Right atrium auricular region (tissue), 2 donors: ENCODE measurements at places on chromosomes 2 and 18. TPM values are rescaled to one million over a fixed set of nuclear protein-coding genes. Genes with fewer than 3 reads are reported as not detected.
A peak's percentile ranks its signal among the peaks of the same experiment; 100 is the strongest.

DNA sequence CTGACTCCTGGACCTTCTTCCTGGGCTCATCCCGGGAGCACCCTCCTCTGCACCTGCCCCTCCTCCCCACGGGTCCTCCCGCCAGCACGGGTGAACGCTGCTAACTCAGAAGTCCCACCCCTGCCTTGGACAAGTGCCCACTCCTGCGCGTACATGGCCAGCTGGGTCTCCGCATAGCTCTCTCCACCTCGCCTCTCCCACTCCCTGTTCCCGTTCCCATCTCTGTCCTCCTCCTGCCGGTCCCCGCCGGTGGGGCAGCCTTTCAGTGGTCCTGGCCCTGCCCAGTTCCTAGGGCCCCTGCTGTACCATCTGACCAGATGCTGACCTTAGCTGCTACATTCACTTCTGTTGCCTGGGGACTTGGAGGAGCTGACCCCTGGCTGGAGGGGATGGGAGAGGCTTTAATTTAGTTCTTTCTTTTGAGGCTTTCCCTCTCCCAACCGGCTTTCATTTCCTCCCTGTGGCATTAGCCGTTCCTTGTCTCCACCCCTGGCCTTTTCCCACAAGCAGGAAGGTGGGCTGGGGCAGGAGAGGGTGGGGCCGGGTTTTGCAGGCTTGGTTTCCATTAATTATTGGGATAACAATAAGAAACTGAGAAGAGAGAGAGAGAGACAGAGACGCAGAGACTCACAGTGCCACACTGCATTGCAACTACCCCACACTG, 136.1 kb downstream of the SH3BP4 start:
- peak; percentile 62 for DNase-seq

GRCh38 chr2:136175466-136175865, 57.5 kb upstream of the CXCR4 start:
- DNase-seq: no peak

DNA sequence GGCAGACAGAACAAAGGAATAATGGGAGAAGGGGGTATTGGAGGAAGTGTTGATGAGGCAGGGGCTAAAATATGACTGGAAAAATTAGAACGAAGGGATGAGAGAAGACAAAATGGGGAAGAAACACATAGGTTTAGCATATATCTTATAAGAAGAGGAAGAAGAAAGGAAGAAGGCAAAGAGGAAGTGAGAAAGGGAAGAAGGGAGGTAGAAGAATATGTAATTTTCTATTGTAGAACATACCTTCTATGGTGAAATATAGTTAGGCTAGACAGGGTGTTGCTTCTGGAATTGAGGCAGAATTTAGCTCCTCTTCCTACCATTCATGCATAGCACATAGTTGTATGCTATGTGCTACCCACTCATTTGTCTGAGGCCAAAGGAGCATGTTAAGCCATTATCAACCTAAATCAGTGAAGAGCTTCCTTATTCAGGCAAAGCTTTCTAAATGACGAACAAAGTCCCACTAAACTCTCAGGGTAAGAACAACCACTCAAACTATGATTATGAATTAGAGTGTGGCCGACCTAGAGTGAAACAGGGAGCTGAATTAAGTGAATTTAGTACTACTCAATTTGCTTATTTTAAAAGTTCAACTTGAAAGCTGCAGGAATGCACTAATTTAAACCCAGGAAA, 180.9 kb upstream of the GALNT5 start:
- DNase-seq: no peak

DNA sequence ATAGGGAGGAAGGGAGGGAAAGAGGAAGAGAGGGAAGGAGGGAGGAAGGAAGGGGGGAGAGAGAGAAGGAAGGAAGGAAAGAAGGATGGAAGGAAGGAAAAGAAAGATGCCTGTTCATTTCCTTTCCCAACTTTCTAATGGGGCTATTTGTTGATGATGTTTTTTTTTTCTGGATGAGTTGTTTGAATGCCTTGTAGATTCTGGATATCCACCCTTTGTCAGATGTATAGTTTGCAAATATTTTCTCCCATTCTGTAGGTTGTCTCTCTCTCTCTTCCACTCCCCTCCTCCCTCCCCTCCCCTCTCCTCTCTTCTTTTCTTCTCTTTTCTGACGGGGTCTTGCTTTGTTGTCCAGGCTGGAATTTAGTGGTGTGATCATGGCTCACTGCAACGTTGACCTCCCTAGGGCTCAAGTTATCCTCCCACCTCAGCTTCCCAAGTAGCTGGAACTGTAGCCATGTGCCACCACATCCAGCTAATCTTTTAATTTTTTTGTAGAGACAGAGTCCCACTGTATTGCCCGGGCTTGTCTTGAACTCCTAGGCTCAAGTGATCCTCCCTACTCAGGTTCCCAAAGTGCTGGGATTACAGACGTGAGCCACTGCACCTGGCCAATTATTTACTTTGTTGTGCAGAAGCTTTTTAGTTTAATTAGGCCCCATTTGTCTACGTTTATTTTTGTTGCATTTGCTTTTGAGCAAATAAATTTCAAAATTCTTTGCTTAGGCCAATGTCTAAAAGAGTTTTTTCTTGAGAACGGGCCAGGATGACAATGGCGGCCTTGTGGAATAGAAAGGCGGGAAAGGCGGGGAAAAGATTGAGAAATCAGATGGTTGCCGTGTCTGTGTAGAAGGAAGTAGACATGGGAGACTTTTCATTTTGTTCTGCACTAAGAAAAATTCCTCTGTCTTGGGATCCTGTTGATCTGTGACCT, 57.3 kb upstream of the FAM117B start:
- no peak for DNase-seq

KATNAL2 gene
- 3.7 TPM for total RNA-seq

- no peak for DNase-seq
Measured at GRCh38 chr2:207594731-207595130, 30.5 kb downstream of the METTL21A start.

- no peak for DNase-seq
Measured at GRCh38 chr2:204486805-204487204, 58.5 kb upstream of the PARD3B start.

GRCh38 chr2:148922776-148923475, 47.9 kb downstream of the KIF5C start:
- DNase-seq: no peak

GRHL1 gene
- 3.2 TPM for total RNA-seq

DNA sequence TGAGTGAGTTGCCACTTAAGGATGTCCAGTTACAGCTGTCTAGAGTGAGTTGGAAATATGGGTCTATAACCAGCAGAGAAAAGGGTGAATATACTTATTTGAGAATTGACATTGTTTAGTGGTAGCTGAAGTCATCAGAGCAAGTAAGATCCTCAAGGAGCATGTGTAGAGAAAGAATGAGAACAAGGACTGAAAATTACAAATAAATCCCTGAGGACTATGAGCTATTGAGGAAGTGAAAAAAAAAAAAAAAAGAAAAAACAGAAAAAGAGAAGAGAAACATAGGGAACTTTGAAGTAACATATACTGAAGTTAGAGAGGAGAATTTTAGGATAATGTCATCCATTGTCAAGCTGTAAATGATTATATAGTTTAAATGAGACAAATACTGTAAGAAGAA, 134.0 kb upstream of the CCDC68 start:
- no peak for DNase-seq

DNA sequence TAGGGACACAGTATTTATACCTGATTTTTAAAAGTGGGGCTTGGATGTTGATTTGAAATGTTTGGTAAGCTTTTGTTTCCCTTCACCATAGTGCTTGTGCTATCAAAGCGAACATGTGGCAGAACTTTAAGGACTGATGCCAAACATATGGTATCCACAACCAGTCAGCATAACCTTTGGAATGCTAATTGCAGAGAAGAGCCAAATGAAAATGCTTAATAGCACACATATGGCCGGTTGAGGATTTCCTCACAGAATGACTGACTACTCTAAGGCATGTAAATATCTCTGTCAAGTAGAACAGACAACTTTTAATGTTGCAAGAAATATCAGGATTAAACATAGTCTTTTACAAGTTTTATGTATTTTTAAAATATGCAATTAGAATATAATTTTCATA, 120.9 kb upstream of the COL3A1 start:
- DNase-seq: no peak

NEMP2 gene
- total RNA-seq: 2.7 TPM

- DNase-seq: no peak
Measured at GRCh38 chr2:234494361-234495250, 2.3 kb downstream of the ARL4C start.

DNA sequence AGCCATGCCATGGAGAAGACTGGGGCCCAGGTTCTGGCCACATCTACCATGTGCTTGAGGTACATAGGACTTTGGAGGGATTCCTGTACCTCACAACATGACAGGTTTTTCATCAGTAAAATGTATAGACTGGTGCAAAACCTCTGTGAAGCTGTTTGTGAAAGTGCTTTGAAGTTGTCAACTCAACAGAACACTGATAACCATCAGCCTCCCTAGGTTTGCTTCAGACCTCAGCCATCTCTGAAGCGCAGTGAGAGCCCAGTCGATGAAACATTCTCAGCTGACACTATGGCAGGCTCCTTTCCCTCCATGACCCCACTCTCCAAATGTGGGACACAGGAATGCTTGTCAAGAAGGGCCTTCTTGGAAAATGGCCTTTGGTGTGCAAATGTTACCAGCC, 38.6 kb downstream of the STK25 start:
- DNase-seq: no peak

DNA sequence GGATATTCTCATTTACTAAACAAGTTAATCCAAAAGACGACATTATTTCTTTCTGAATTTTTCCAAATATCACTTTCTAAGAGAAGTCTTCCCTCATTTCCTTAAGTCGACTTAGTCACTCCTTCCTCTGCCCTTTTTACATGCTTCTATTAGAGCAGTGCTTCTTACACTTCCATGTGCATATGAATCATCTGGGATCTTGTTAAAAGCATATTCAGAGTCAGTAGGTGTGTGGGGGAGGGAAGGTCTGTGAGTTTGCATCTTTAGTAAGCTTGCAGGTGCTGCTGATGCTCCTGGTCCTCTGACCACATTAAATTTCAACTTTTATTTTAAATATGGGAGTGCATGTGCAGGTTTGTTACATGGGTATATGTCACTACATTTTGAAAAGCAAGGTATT, 582.6 kb downstream of the NRXN1 start:
- no peak for DNase-seq

- DNase-seq: no peak
Measured at GRCh38 chr2:71702071-71702970, 249.0 kb downstream of the DYSF start.

DNA sequence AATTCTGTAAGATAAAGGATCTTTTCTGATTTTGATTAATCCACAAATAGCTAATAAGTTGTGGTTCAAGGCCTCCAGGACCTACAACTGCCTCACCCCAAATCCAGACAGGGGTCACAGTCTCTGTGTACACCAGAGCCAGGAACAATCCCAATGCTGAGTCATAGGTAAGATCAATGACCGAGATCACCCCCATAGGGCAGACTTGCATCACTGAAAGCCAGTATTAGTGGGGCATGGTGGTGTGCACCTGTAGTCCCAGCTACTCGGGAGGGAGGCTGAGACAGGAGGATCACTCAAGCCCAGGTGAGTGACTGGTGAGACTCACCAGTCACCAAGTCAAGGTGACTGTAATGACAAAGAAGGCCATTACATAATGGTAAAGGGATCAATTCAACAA, 12.9 kb downstream of the PARD6G start:
- peak; percentile 13 for DNase-seq

ERICH2 gene
- not detected for total RNA-seq

DNA sequence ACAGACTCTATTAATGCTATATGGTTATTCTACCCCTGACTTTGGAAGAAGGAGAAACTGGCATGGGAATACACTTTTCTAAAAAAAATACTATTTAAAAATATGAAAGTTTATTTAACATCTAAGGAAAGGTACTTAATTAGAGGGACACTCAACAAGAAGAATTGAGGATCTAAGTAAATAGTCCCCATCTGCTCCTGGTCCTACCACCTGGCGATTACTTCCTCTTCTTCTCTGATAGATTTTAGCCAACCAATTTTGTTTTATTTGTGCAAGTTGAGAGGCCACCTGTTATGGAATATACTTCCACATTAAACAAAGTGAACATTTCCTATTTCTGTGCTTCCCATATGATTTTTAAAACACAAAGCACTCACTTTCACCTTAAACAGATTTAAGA, 111.7 kb downstream of the BCL2 start:
- no peak for DNase-seq

BUB1 gene
- total RNA-seq: 0.28 TPM

GRCh38 chr2:82282111-82282882, 1977.7 kb upstream of the LRRTM1 start:
- no peak for DNase-seq

DNA sequence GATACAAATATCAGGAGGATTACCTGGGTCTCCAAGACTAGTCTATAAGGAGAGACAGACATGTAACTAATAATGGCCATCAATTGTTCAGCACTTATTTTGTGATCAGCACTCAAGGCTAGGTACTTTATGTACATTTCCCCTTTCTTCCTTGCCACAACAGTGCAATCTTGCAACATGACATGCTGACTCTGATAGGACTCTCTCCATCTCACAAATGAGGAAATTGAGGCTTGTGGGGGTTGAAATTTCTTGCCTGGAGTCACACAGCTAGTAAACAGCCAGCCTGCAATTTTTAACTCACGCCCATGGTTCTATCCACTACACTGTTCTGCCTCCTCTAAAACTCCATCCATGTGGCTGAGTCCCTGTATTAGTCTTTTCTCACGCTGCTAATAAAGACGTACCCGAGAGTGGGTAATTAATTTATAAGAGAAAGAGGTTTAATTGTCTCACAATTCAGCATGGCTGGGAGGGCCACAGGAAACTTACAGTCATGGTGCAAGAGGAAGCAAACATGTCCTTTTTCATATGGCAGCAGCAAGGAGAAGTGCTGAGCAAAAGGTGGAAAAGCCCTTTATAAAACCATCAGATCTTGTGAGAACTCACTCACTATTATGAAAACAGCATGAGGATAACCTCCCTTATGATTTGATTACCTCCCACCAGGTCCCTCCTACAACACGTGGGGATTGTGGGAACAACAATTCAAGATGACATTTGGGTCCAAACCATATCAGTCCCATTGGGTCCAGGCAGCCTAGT, 302.4 kb downstream of the PLCL1 start:
- no peak for DNase-seq

OTX1 gene
- not detected for total RNA-seq

DNA sequence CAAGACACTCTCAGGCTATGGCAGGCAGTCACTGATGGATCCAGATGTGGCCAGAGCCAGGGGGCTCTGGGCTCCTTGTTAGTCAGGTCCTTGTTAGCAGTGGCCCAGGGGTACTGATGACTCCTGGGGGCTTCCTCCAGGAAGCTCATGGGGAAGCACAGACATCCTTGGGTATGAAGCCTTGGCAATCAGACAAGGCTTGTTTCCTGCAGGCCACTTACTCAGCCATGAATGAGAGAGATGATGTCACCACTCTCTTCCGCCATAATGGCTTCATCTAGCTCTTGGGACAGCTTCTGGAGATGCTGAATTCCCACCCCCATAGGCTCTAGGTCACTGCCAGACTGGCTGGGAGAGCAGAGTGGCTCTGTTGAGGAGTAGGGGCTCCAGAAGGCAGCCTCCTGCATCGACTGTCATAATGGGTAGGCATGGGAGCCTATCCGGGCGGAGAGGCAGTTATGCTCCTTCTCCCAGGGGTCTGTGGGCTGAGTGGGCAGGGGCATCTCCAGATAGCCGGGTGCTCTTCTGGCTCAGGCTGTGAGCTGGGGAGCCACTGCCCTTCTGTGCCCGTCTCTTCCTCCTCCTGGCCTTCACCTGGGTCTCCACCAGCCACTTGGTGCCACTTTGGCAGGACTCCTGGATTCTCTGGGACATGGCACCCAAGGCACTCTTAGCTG, 40.2 kb upstream of the BMPR2 start:
- DNase-seq: no peak
